ENCODE measurements at places on chromosomes 6 and 20.

- DNase-seq, result no peak
Measured at GRCh38 chr20:23513164-23513563, 22.2 kb downstream of the CST8 start.

DNA sequence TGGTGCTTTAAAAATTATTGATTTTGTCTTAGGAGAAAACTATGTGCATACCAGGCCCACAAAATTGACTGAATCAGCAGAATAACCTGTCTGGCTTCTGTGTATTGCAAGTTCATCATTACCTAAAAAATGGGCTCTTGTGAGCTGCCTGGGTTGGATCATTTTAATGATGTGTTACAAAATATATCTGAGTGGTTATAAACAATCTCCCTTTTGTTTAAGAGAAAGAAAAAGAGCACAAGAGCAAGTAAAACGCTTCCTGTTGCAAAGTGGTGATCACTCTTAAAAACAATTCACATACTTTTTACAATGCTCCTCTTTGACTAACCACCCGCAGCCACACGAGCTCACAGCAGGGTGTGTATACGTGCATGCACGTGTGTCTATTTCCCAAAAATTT lies 335.1 kb downstream of the HDGFL1 start:
- no peak for DNase-seq

DNA sequence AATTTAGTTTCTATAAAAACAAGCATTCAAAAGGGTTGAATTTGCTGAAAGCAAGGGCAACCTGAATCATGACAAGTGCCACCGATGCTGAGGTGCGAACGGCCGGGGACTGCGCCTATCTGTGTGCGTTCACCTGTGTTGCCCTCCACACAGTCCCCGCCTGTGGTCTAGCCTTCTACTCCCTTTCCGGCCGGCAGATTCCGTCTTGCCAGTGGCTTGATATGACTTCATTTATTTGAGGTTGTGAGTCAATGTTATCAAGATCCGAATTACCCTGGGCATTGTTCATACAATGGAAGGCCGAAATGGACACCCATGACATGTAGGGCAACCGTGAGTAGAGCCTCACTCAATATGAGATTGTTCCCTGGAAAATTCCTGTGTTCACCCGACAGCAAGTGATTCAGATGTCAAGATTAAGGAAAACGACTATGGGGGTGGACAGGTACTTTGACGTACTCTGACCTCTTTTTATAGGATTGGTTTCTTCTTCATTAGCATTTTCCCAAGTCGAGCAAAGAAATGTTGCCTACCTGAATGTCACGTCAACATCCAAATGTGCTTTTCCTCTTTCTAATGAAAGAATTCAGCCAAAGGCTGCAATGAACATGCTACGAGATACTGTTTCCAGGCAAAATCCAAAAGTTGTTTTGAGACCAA lies 41.1 kb upstream of the NEDD9 start:
- DNase-seq, result no peak

- no peak for DNase-seq
Measured at GRCh38 chr6:137781639-137782038, 85.4 kb upstream of the TNFAIP3 start.

DNA sequence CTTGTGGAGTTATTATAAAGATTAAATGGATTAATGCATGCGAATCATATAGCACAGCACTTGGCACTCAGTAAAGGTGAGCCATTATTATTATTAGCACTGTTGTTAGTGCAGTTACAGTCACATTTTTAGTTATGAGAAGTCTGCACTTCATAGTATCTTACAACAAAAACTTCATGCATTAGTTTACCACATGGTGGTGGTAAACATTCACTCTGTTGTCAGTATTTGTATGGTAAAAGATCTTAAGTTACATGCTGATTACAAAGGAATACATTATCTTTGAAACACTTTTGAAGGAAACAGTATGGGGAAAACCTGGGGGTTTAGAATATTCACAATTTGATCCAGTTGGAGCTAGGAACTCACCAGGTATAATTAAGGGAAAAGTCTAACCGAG lies 20.8 kb downstream of the TMEM14A start:
- DNase-seq, result no peak

DNA sequence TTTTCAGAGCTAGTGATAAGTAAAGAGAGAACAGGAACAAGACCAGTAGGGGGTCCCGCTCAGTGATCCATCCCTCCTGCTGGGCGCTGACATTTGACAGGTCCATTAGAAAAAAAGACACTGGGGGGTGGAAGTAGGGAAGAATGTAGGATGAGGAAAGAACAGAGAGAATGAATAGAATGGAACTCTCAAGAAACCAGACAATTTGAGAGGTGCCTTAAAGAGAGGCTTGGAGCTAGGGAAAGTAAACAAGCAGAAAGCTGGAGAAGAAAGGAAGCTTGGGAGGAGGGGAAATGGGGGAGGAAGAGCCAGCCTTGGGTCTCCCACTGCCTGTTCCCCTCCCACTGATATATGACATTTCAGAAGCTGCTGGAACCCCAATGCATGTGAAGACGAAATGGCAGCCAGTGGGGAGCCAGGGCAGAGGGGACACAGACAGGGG lies 8.4 kb downstream of the GABBR1 start:
- DNase-seq, result no peak

DNA sequence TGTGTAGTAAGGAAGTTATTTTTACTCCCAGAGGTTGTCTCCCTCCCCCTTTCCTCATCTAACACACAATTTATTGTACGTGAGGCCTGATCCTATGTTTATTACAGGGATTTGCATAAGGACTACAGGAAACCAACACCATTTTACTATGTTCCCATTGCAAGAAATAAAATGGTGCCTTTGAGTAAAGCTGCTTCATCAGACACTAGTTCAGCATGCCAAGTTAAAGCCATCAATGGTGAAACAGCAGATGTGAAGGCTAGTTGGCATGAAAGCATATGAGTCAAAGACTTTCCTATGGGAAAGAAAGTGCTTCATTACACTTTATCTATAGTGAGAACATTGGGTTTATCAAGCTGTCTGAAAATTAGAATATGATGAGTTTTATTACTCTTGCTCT lies 543.0 kb downstream of the GRIK2 start:
- no peak for DNase-seq

- DNase-seq, result no peak
Measured at GRCh38 chr20:1450926-1451491, 15.6 kb downstream of the NSFL1C start.

DNA sequence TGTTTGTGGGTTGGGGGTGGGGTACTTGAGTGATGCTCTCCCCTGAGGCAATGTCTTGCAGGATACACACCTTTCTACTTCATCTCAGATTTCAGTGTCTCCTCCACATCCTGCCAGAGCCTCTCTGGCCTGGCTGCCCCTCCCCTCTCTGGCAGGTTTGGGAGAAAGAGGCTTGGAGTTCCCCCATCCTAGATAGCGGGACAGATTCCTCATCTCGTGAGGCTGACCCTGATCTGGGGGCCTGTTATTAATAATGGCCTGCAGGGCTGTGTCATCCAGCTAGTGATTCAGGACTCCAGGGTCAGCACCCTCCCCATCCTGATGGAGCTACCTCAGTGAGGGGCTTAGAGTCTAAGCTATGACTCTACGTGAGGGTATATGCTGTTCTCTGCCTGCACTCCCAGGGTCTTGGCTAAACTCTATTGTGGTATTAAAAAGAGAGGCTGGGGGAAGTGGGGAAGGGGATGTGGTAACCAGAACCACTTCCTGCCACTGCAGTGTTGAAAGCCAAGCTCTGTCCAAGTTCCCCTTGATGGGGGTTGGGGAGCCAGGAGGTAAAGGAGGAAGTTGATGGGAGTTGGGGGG lies 3.7 kb upstream of the MMP9 start:
- no peak for DNase-seq

DNA sequence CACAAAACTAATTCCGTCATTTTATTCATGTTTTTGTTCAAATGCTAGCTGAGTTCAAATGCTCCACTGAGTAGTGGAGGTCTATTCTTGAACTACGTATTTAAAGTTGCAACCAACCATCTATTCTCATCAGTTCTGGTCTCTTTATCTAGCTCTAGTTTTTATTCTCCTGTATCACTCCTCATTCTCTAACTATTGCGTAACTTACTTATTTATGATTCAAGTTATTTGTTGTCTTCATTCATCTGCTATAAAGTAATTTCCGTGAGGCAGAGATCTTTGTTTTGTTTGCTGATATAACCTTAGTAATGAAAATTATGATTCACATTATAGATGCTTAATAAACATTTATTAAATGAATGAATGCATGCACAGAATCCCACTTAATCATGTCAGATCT lies 221.6 kb upstream of the ASCC3 start:
- DNase-seq, result no peak

DNA sequence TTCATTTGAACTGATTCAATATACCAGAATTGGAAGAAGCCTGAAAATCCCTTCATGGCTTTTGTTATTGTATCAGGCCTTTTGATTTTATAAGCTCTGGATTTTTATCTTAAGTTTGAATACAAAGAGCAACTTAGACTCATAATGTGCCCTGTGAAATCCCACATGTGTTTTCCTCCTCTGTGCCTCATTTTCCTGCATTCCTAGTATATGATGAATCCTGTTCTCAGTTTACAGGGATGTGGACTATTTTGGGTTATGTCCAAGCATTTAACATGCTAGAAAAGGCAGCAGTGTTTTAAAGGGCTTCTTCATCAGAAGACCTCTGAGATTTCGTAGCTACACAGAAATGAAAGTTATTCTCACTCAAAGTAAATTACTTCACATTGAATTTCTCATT lies 455.0 kb downstream of the RFPL4B start:
- DNase-seq, result peak; percentile 1

DNA sequence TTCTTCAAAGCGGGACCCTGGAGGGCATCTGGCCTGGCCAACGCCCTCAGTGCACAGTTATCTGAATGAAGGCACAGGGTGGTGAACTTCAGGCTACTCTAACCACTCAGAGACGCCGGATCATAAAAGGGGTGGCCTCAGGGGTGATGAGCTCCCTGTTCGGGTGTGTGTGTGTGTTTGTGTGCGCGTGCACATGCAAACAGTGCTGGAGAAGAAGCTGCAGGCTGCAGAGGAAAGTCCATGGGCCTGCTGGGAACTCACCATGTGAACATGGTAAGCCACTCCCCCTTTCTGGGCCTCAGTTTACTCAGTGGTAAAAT lies 42.0 kb downstream of the KIAA1755 start:
- DNase-seq, result no peak

DNA sequence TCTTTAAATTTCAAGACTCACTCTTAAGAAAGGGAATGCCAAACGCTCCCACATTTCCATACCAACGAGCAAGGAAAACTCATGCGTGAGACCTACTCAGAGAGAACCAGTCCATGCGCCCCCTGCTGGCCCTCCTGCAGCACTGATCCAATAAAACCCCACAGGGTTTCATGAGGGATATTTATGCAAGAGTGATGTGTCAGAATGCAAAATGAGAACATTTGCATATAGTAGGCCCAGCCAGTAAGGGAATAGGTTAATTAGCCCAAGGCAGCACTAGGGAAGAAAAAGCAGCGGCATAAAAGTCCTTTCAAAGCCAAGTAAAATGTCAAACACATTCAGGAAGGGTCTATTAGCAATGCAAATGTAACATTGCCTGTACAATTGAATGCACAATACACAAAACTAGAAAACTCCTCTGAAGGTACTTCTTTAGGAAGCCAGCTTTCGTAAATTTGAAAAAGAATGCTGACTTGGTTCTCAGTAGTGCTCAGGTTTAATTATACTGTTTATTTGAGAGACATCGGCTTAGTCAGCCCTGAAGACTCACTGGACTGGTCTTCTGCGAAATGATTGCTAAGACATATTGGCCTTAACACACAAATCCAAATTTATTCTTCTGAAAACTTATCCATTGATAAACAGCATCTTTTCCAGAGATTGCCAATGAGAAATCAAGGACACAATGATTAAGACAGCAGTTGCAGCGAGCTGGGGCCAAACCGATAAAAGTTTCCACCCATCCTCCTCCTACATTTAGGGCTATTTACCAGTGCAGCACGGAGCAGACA lies 93.2 kb downstream of the GMPR start:
- peak; percentile 87 for DNase-seq

DNA sequence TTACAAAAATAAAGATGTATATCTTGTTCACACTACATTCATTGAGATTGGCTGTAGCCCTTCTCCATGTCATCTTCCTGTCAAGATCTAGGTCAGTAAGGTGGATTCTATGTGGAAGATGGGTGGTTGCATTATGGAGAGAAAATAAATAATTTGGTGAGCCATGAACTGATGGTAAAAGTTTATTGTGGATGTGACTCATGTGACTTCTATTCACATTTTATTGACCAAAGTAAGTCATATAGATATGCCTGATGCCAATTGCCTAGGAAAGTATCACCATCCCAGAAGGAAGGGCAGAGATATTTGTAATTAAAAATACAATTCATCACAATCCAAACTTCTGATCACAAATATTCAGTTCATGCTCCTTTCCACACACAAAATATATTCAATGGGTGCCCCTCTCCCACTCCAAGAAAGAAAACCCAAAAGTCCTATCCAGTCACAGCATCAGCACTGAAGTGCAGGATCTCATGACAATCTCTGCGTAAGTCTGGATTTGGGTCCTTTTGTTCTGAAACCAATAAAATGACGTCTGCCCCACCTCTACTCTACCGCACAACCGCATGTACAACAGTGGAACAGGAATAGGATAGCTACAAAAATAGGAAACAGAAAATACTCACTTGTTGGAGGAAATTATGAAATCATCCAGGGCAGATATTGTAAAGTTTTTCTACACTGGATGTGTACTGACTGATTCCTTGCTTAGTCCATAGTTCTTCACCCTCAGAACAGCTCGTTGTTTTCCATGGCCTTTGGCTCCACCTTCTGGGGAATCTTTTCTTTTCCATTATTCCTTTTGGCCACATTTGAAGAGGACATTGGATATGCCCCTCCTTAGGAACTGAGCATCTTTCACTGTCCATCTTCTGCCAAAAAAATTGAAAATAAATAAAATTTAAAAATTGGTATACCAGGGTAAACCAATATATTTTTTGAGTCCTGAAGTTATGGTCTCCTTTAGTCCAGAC lies 16.1 kb upstream of the SLC17A3 start:
- DNase-seq, result peak; percentile 39

GRCh38 chr6:28368522-28368921 lies 18.8 kb downstream of the ZKSCAN3 start:
- no peak for DNase-seq

- DNase-seq, result no peak
Measured at GRCh38 chr6:53284901-53285300, 63.8 kb downstream of the ELOVL5 start.

- peak; percentile 48 for DNase-seq
Measured at GRCh38 chr6:47180633-47181032, 129.1 kb downstream of the TNFRSF21 start.

- DNase-seq, result no peak
Measured at GRCh38 chr6:72835749-72836148, 213.9 kb downstream of the KCNQ5 start.

- no peak for DNase-seq
Measured at GRCh38 chr6:129590408-129591022, 119.5 kb downstream of the ARHGAP18 start.

- peak; percentile 75 for DNase-seq
Measured at GRCh38 chr20:46230801-46231282, 77.5 kb downstream of the CDH22 start.

DNA sequence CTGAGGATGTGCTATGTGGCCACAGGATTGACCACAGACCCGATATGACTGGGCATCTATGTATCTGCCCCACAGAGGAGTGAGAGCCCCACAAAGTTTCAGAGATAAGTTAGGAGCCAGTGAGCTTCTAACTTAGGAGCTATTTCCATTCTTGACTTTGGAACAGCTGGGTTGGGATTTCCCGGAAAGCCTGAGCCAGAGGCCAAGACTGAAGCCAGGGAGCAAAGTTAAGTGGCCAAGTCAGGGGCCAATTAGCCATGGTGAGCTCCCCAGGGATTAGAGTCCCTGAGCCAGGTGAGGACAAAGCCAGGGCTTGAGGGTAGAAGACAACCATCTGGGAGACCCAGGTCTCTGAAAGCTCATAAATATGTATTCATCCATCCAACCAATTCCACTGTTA lies 143.6 kb downstream of the MAFB start:
- DNase-seq, result no peak

- no peak for DNase-seq
Measured at GRCh38 chr6:90497411-90497810, 89.5 kb downstream of the MAP3K7 start.
